ENCODE measurements at places on chromosomes 5 and 9.

DNA sequence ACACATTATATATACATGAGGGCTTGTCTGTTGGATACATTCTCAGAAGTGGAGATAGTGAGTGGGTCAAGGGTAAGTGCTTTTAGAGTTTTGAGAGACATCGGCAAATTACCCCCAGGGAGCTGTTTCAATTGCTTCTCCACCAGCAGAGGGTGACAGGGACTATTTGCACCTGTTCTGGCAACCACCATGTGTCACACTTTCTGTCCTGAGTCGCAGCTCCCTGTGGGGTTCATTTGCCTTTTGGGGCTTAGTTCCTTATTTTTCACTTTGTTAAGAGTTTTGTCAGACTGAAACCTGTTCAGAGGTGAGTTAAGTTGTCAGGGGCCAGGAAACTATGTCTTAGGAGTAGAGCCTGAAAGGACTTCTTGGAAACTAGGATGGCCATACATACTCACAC lies 20.1 kb upstream of the SLC36A1 start:
- DNase-seq = no peak

DNA sequence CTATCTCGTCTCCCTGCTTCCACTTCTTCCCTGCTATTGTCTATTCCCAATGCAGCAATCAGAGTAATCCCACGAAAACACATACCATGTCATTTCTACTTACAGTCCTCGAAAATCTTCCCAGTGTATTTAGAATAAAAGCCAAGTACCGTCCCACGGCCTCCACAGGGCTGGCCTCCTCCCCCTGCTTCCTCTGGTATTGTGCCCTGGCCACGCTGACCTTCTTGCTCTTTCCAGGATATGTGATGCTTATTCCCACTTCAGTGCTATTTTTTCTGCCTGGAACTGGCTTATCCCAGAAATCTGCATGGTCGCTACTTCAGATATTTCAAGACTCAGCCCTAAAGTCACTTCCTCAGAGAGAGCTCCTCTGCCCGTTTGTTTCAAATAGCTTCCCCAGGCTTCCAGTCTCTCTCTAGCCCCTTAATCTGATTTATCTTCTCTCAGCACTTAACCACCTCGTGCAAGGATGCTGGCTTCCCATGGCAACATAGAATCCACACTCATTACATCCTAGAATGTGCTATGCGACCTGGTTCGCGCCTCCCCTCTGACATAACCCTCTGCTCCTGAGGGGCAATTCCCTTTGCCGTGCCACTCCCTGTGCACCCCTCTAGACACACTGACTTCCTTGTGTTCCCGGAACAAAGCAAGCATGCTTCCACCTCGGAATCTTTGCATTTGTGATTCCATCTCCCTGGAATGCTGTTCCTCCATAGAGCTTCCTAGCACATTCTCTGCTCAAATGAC lies 365.9 kb downstream of the ZSWIM6 start:
- DNase-seq = no peak

DNA sequence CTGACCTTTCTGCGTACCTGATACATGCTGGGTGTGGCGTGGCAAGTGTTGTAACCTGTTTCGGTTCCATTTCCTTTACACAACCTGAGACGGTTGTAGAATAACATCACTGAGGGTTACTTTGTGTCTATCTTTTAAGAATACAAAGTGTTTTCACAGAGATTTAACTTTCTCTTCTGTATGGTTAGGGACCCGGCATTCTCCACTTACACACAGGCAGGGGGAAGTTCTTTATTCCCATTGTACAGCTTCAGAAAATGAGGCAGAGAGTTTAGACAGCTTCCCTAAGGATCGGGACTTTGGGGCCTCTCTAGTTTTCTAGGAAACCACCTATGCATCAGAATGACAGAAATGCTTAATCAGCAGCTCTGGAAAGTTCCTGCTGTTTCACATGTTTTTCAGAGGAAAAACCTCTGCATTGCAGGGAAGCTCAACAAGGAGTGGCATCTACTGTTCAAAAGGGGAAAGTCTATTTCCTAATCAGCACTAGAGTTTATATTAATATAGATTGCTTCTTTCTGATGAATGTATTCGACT lies 41.3 kb downstream of the CAST start:
- no peak for DNase-seq

DNA sequence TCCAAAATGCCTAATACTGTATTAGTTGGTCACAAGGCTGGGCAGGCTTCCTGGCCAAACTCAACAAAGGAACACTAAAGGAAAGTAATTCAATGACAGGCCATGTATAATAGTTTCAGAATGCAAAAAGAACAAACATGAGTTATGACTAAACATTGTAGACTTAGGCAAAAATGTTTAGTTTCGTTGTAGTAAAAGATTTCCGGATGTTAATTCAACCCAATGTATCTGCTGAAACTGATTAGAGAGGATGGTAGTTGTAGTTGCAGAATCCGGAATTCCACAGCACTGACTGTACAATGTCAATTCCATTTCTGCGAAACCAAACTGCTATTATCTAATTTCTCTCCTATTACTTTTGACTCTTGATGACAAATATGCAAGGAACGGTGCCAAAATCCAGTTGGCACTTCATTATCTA lies 117.9 kb upstream of the FST start:
- no peak for DNase-seq

GRCh38 chr5:174446446-174446845 lies 277.9 kb upstream of the MSX2 start:
- no peak for DNase-seq

- no peak for DNase-seq
These were observed 17.2 kb downstream of the RNF14 start for GRCh38 chr5:141986072-141986471.

GRCh38 chr9:2127486-2127885 lies 112.3 kb downstream of the SMARCA2 start:
- DNase-seq = no peak

DNA sequence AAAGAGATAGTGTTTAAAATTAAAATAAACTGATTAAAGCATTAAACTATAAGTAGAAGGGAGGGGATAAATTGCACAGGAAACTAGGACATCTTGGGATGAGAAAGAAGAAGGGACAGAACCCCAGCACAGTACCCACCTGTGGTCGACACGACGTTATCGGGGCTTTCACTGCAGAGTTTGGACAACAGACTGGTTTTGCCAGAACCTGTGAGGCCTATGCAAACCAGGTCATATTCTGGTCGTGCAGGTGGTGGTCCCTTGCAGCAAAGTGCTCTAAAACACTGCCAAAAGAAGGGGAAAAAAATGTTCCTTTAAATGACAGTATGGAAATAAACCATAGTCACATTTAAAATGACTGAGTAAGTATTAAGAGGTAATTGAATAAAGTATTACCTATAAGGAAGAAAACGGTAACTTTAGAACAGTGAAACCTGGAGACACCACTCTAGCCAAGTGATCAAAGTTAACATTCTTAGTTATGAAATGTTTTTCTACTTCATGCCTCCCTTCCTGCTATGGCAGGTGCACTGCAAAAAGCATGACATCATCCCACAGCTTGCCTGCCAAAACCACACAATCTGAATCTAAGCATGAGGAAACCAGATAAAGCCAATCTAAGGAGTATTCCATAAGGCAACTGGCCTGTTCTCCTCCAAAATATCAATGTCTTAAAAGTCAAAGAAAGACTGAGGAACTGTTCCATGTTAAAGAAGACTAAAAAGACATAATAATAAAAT lies 138.6 kb downstream of the ARL15 start:
- DNase-seq = no peak

- DNase-seq = no peak
These were observed 94.4 kb downstream of the IZUMO3 start for GRCh38 chr9:24451346-24451745.

Measured in activated naive CD4-positive, alpha-beta T cell treated with Interleukin-2 at 50 U/mL for 16 hours (primary cell).